ENCODE measurements at places on chromosomes 7 and 10. TPM values are rescaled to one million over a fixed set of nuclear protein-coding genes. Genes with fewer than 3 reads are reported as not detected.

GPR15LG gene
- total RNA-seq, result not detected

DNAJC30 gene
- total RNA-seq, result 5.8 TPM

DNA sequence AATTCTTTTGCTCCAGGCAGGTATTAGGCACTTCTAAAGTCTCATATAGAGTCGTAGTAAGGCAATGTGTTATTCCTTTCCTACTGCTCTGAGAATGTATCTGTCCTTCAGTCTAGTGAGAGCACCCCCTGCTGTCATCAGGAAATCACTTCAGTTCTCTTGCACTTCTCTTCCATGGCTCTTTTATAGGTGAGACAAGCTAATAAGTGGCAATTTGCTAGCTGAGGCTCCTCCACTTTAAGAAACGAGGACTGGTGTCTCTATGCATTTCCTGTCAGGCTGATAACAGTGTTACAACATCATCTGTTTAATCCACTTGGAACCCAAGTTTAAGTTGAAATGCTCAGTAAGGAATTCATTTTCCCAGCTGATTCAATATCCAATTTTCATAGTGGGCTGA, 350.6 kb downstream of the TFEC start:
- no peaks in the 10 kb centered on the region for H3K27me3 ChIP-seq
- H3K4me3 ChIP-seq, result no peak overlapping the region
- no peak overlapping the region for H3K27ac ChIP-seq
- no peak for DNase-seq

GRCh38 chr7:111529507-111530355, 32.6 kb downstream of the IMMP2L start:
- H3K36me3 ChIP-seq, result no peaks in the 10 kb centered on the region
- H3K27me3 ChIP-seq, result no peaks in the 10 kb centered on the region
- DNase-seq, result no peak
- H3K4me1 ChIP-seq, result no peaks in the 10 kb centered on the region

DNA sequence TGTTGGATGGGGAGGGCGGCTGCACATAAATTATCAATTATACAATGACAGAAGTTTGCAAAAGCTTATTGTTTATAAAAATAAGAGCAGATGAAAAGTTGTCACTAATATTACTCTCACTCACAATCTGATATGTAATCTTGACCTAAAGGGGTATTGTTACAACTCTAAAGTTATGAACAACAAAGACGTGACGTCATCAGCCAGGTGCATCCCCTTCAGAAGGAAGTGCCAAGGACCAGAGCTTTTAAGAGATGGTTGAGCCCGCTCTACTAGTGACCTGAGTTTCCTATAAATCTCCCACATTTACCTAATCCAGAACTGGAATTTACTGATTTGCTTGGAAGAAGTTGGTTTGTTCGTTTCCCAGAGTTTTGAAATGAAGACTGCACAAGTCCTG, 247.7 kb upstream of the MGMT start:
- no peaks in the 10 kb centered on the region for H3K4me1 ChIP-seq
- H3K4me3 ChIP-seq, result no peak overlapping the region
- no peak for DNase-seq
- H3K27ac ChIP-seq, result no peak overlapping the region

AEBP1 gene
- total RNA-seq, result 37.8 TPM

DNA sequence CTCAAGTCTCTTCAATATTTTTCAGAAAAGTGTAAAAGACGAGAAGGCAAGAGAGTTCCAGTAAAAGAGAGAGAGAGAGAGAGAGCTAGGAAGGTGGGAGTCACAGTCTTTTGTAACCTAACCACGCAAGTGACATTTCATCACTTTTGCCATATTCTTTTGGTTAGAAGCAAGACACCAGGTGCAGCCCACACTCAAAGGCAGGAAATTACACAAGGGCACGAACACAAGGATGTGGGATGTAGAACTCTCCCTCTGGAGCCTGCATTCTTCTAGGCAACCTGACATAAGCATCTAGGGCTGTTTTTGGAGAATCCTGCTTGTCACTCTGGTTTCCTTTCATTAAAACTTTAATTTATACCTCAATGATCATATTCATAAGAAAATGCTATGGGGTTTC, 1213.1 kb downstream of the DNAJB9 start:
- H3K4me1 ChIP-seq, result no peaks in the 10 kb centered on the region
- no peaks in the 10 kb centered on the region for H3K27me3 ChIP-seq
- no peaks in the 10 kb centered on the region for H3K36me3 ChIP-seq
- no peak overlapping the region for H3K27ac ChIP-seq

DNA sequence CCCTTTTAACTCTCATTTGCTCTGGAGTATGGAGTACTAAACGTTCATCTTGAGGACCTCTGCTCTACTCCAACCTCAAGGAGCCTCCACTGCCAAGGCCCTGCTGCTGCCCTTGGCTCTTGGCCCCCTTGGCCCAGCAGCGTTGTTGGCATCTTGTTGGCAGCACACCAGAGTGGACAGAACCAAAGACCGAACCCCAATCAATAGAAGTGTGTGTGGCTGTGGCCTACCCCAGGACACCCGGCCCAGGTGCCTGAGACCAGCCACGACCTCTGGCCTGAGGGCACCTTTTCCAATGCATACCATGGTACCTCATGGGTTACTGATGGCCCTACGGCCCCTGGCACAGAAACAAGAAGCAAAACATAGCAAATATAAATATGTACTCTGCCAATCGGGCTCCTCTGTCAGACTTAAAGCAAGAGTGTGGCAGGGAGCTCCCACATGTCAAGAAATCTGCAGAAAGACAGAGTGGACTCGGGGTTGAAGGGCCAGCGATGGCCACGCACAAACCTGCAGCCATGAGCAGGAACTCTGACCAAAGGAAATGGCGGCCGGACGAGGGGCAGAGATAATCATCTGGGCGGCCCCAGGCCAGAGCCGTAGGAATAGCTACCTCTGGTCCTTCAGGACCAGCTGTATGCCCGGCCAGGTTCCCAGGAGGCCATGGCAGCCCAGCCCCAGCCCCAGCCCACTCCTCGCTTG, 2.9 kb downstream of the NPC1L1 start:
- peak overlapping the region; percentile 73 for H3K4me3 ChIP-seq
- H3K4me1 ChIP-seq, result peaks cover 24% of the 10 kb centered on the region
- H3K27ac ChIP-seq, result peak overlapping the region; percentile 90
- no peaks in the 10 kb centered on the region for H3K36me3 ChIP-seq
- H3K27me3 ChIP-seq, result no peaks in the 10 kb centered on the region

GRCh38 chr7:26151650-26151952, 397 bp upstream of the NFE2L3 start:
- no peak for DNase-seq
- no peaks in the 10 kb centered on the region for H3K36me3 ChIP-seq
- no peaks in the 10 kb centered on the region for H3K4me1 ChIP-seq
- no peak overlapping the region for H3K27ac ChIP-seq

DNA sequence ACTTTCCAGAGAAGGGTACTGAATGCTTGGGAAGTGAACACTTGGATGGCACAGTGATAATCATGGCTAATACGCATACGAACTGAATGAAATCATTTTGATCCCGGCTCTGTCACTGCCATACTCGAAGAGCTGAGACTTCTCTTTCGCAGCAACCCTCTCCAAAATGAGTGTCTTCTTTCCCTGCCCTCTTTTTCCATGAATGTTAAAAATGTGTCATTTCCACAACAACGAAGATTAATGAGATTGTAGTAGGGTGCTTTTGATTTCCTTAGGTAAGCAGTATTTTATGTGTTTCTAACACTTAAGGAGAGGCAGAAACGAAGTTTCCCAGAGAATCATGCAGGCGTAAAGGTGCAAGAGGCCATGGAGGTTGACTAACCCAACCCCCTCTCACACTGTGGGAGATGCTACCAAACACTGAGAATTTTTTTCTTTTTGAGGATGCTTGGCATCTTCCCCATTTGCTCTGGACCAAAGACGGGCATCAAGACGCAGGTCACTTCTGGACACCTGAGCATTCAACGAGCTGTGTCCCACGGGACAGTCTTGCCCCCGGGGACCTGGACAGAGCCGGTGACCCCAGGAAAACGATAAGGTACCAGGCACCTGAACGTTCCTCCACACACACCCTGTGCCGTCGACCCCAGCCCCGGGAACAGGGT, 823 bp downstream of the COPG2 start:
- H3K36me3 ChIP-seq, result no peaks in the 10 kb centered on the region
- DNase-seq, result no peak
- no peaks in the 10 kb centered on the region for H3K4me1 ChIP-seq

DNA sequence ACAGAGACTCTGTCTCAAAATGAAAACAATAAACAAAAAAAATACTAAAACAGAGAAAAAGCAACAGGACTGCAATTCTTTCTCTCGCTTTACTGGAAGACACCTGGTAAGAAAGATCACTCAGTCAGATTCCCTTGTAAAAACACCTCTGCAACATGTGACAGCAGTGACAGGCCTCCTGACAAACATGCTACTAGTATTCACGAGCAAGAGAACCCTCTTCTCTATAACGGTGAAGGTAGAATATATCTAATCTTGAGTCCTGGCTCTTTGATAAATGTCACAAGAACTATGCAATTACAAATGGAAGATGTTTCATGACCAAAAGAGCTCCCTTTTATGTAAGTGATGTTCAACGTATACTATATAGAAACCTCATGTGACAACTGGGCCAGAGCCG, 986.7 kb upstream of the LRRN3 start:
- no peaks in the 10 kb centered on the region for H3K27me3 ChIP-seq
- no peak for DNase-seq
- no peak overlapping the region for H3K4me3 ChIP-seq
- no peaks in the 10 kb centered on the region for H3K36me3 ChIP-seq
- H3K27ac ChIP-seq, result no peak overlapping the region
- H3K4me1 ChIP-seq, result no peaks in the 10 kb centered on the region

DNA sequence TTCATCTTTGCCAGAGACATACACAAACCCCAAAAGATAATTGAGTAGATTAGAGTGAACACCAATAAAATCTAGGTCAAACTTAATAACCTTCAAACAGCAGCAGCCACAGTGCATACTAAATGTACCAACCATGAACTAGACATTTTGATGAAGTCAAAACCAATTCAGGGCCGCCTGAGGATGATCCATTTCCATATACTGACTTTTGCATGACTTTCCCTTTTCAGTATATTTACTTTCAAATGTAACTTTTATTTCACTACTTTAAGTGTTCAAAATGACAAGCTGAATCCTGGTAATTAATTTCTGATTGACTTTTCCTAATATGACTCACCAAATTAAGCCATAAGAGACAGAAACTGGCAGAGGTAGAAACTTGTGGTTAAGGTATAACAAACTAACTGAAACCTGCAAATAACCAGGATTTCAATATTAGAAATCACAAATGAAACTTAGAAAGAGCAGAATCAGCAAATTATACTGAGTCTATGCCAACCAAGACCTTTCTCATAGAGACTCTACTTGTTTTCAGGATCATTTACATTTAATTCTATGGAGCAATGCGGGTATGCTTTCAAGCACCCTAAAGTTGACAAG, 171.9 kb upstream of the LRRN3 start:
- H3K4me1 ChIP-seq, result no peaks in the 10 kb centered on the region
- DNase-seq, result no peak
- H3K27ac ChIP-seq, result no peak overlapping the region
- H3K27me3 ChIP-seq, result no peaks in the 10 kb centered on the region

DNA sequence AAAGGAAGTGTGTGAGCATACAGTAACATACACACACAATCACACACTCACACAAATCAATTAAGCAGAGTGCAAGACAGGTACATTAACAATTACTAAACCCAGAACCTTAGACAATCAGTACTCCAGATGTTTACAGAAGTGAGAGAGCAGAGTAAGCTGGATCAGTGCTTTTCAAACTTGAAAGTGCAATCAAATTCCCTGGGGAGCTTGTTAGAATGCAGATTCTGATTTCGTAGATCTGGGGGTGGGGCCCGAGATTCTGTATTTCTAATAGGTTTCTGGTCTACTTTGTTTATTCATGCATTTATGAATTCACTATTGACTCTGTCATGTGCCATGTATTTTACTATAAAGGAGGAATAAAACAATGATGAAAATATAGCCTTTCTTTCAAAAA, 179.6 kb upstream of the PHYHIPL start:
- no peak overlapping the region for H3K4me3 ChIP-seq
- no peak overlapping the region for H3K27ac ChIP-seq

DNA sequence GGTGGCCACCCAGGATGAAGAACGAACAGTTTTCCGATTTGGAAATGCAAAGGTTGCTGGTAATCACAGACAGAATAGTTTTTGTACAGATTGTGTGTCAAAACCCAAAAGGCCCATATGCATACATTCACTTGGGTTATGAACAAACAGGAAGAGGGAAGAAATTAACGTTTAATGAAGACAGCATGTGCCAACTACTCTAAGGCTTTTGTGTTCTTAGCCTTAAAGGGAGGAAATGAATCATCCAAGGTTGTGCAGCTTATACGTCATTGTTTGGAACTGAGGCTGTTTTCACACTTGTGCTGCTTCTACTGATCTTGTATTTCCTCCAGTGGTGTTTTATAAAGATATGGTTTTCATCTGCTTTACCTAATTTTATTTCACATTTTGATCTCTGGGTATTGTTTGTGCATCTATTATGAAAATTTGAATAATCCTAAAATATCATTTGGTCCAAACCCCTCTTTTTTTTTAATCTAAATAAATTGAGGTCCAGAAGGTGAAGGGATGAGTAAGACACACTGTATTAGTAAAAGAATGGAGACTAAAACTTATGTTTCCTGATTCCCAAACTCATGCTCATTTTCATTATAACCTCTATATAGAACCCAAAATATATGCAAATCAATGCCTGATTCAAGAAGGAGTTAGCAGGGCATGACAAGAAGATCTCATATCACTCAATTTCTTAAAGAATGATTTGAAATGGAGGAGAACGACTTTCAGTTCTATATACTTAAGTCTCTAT, 373.1 kb downstream of the THSD7A start:
- no peaks in the 10 kb centered on the region for H3K4me1 ChIP-seq
- no peak overlapping the region for H3K4me3 ChIP-seq
- no peaks in the 10 kb centered on the region for H3K36me3 ChIP-seq
- H3K27ac ChIP-seq, result no peak overlapping the region

- peak; percentile 79 for DNase-seq
- H3K27ac ChIP-seq, result no peak overlapping the region
- no peaks in the 10 kb centered on the region for H3K27me3 ChIP-seq
- H3K4me1 ChIP-seq, result peaks cover 42% of the 10 kb centered on the region
- H3K36me3 ChIP-seq, result no peaks in the 10 kb centered on the region
- H3K4me3 ChIP-seq, result no peak overlapping the region
These were observed 119.6 kb downstream of the ZMIZ1 start for GRCh38 chr10:79188154-79188965.

CREM gene
- total RNA-seq, result 21.6 TPM

DNA sequence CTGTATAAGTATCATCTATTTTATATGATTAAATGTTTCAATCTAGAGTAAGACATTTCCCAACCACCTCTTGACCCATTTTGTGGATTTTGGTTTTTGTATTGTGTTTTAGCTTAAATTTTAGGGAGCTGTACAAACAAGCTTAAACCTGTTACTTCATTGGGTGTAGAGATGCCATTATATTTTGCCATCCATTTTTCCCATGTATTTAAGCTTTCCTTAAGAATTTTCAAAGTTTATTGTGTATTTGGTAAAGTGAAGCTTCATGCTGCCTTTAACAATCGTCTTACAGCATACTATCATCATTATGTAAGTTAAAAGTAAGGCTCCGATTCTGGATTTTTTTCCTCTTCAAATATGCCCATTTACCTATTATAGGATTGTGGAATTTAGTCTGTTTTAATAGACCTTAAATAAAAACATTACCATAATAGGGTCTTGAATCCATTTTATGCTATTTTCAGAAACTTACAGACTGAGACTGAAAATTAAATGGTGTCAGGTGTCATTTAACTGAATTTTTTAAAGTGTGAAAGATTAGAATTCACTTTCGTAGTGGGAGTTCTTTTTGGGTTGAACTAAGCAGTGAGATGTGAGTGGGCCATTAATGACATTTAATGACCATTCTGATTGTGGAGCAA, 2.2 kb downstream of the KMT2E start:
- H3K36me3 ChIP-seq, result no peaks in the 10 kb centered on the region
- H3K4me3 ChIP-seq, result peak overlapping the region; percentile 79
- H3K4me1 ChIP-seq, result no peaks in the 10 kb centered on the region
- H3K27ac ChIP-seq, result peak overlapping the region; percentile 100
- no peaks in the 10 kb centered on the region for H3K27me3 ChIP-seq
- no peak for DNase-seq

ITPRID1 gene
- not detected for total RNA-seq
